Putamen (tissue), 1 donor: ENCODE measurements at places on chromosomes 11 and 22.

DNA sequence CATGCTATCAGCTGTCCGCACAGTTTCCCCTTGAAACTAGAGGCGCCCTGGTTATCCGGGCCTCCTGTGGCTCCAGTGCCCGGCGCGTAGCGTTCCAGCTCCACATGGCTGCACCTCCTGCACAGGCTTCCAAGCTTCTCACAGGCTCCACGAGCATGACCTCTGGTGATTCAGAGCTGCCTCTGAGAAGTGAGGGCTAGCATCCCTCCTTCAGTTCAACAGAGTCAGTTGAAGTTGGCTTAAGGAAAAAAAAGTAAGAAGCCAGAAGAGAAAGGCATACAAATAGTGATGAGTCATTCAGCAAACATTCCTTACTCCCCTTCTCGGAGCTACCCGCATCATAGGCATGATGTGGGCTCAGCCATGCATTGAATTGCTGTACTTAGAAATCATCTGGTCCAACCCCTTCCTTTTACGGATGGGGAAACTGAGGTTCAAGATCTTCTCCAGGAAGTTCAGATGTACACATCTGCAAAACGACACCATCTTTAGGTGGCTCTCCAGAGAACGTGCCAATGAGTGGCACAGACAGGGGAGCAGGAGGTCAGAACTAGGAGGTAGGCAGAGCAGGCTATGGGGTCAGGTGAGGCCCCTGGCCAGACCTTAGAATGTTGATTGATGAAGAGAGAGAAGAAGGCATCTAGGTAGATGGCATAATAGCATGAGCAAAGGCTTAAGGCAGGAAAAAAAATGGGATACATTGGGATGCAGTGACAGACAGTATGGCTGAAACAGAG, 216.3 kb upstream of the TBCEL start:
- DNase-seq, result no peak

GRCh38 chr11:35907648-35908431, 36.0 kb upstream of the LDLRAD3 start:
- no peak for DNase-seq

DNA sequence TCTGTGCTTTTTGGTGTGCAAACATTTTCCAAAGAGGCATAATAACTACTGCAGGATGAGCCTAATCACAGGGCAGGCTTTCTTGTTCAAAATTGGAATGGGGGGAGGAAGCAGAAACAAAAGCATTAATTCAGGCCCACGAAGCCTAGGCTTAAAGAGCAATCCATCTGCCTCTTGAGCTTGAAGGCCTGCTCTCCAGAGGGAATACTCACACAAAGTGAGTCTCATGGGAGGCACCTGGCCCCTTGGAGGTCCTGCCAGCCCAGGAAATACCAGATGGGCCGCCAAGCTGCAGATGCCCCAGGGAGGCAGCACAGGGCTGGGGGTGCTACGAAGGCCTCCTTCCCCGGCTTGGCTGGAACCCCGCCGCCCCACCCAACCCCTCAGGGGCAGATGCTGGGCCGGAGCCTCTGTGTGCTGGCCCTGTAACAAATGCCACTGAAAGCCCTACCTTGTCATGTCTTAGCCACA, 39.3 kb upstream of the COMT start:
- no peak for DNase-seq

DNA sequence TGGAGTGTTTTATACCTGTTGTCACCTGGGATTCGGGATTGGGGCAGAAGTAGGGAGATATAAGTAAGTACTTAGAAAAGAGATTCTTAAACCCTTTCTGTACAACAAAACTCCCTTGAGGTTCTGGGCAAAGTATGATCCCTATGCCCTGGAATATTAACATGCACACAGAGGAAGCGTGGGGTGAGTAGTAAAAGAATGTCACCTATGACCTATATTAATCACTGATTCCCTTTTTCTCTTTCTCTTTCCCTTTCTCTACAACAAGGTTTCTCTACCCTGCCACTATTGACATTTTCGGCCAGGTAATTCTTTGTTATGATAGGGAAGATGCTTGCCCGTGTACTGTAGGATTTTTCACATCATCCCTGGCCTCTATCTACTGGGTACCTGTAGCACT, 209.7 kb upstream of the PLET1 start:
- no peak for DNase-seq

- DNase-seq, result no peak
Observed at GRCh38 chr11:79686703-79687419, 246.0 kb upstream of the TENM4 start.

DNA sequence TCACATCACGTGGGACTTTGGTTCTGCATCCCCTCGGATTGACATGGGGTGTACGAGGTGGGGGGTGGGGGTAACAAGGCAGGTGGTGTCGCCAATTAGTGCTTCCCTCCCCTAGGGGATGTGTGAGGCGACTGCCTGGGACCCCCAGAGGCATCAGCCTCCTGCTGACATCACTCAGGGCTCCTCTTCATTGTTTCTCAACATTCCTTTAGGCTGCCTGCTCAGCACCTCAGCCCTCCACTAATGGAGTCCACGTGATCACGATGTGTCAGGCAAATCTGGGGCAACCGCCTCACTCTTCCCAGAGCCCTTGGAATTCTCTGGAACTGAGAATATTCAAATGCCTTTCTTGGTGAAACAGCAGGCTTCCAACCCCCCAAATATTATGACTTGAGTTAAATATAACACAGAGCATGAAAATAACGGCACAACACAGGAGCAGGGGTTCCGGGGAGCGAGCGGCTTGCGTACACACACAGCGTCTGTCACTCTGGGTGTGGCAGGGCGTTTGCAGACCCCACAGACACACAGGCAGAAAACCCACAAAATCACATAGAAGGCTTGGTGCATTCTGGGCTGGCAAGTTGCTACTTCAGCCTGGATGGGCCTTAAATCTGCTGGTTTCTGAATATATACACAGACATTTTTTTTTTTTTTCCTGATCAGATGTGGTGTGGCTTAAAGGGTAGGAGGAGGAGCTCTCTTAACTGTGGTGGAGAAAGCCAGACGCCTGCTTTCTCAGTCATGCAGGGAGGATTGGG, 170.1 kb upstream of the CADM1 start:
- DNase-seq, result peak; percentile 53

- DNase-seq, result no peak
Observed at GRCh38 chr11:128152796-128153696, 434.3 kb downstream of the ETS1 start.

DNA sequence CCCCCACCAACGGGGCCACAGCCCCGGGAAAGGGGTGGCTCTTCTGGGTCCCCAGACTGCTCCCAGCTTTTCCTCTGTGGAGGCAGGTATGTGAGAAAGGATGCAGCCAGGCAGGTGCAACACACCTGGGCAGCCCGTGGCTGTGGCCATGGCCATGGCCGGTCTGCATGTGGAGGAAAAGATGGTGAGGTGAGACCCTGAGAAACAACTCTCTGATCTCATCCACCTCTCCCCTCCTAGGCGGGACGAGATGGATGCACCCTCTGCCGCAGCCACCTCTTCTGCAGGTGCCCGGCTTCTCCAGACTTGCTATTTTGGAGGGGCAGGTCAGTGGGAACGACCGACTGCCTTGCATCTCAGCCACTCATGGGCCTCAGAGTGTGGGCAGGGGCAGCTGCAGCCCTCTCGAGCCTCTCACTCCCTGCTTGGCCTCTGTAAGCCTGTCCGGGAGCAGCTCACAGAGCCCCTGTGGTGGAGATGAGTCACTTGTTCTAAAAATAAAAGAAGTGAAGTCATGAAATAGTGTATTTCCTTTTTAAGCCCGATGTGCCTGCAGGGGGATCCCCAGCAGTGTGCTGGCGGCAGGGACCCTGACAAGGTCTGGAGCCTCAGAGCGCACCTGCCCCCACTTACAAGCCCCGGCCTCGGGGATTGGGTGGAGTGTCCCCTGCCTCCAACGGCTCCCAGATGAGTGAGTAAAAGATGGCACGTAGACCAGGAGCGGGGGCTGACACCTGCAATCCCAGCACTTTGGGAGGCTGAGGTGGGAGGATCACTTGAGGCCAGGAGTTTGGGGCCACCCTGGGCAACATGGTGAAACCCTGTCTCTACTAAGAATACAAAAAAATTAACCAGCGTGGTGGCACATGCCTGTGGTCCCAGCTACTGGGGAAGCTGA, 10.7 kb downstream of the SMIM38 start:
- peak; percentile 27 for DNase-seq

DNA sequence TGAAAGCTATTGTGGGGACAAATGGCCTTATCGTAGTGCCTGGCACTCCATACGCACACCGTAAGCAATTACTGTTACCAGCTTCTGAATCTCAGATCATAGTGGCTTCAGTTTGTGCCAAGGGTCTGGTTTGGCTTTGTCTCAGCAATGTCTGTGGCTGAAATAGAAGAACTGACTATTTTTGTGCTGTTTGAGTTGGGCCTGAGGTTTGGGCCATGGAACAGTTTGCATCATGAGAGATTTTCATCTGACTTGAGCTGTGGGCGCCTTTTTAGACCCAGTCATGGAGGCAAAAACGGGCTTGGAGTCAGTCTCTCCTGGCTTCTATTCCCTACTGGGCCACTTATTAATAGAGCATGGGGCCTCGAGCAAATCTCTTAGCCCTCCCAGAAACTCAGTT, 121.1 kb upstream of the CRYBB3 start:
- DNase-seq, result no peak

DNA sequence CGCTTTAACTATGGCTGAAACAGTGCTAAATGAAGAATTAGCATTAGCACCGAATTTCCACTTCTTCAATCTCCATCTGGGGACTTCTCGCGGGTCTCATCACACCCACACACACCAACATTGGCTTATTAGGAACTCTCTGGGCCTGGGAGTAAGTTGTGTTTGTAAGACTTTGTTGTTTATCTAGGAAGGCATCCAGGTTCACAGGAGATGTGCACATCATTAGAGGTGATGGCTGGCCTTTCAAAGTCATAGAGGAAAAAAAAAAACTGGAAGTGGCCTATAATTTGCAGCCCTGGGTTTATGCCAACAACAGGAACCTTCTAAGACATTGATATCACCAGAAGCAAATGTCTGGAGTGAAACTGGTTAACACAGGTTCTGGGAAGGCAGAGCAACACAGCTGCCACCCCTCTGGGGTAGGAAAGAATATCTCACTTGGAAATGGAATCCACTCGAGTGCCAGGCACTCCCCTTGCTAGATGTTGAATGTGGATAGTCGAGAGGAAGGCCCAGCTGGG, 84.5 kb downstream of the TRAF6 start:
- DNase-seq, result no peak

DNA sequence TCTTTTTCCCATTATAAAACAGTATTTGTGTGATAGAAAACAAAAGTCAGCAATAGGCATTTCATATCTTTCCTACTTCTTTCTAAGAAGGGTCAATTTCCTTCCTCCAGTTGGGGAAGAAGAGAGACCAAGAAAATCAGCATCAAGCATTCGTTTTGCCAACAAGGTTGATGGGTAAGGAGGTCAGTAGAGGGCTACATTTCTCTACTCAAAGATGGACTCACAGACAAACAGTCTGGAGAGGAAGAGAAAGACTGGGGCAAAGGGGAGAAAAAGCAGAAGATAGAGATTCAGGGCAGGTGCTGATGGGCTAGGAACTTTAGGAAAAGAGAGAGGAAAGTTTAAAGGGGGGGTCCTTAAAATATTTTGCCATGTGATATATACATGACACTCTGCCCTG, 8.6 kb upstream of the MTNR1B start:
- DNase-seq, result no peak

DNA sequence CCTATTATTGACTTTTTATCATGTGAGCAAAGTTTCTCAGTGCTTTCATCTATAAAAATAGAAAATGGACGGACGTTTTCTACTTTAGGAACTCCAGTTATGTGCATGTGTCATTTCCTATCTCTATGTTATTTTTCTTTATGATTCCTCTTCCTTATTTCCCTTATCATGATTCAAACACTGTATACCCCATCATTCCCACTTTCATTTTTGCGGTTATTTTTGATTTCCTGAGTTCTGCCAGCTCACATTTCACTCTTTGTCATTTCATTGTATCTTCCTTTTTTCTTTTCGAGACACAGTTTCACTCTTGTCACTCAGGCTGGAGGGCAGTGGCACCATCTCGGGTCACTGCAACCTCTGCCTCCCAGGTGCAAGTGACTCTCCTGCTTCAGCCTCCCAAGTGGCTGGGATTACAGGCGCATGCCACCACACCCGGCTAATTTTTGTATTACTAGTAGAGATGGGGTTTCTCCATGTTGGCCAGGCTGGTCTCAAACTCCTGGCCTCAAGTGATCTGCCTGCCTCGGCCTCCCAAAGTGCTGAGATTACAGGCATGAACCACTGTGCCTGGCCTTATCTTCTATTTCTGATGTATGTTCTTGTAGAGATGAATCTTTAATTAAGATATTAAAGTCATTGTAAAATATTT, 21.5 kb downstream of the C11orf58 start:
- DNase-seq, result no peak

GRCh38 chr22:46557736-46558480, 20.5 kb upstream of the CELSR1 start:
- no peak for DNase-seq

GRCh38 chr11:4551346-4551979, 6.5 kb downstream of the OR52M1 start:
- DNase-seq, result no peak

DNA sequence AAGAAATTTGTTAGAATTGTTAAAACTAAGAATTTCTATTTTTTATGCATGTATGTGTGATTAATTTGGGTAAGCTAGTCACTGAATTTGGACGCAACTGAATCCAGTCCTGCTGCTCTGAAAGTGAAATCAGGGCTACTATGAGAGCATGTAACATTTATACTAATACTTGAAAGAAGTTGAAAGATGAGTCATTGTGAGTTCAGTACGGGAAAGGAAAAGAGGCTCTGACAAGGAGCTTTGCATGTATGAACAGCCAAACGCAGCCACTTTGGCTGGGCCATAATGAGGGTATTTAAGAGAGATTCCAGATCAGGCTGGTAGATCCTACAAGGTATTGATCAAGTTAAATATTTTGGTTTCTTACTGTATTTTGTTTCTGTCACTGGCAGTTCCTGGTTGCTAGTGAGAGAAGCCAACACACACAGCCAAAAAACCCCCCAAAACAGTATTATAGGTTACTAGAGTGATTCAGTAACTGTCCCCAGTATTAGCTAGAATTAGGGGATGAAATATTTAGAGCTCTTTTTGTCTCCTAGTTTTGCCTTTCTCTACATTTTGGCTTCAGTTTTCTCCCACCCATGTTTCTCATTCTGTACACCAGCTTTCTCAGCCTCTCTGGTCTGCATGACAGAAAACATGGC, 14.1 kb downstream of the AASDHPPT start:
- no peak for DNase-seq

DNA sequence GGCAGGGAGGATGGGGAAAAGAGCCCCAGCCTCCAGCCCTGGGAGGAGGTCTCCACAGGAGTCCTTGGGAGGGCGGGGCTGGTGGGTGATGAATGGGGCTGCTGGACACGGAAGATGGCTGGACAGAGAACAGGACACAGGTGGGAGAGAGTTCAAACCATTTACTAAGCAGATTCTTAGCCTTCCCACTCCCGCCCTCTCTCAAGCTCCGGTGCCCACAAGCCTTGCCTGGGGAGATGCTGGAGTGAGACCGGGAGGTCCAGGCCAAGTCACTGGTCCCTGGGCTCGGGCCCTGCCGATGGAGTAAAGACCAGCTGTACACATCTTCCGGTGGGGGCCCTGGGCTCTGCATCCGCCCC, 1.4 kb downstream of the CLDN5 start:
- DNase-seq, result no peak
